ENCODE measurements at places on chromosomes 3 and 15. TPM values are rescaled to one million over a fixed set of nuclear protein-coding genes. Genes with fewer than 3 reads are reported as not detected.

The LYZL4 gene
- not detected for total RNA-seq

The NBEAL2 gene
- total RNA-seq = 98.0 TPM

The RBPMS2 gene
- total RNA-seq = 2.5 TPM

The ZNF80 gene
- total RNA-seq = not detected

The FES gene
- total RNA-seq = 107 TPM

The IGSF10 gene
- total RNA-seq = 0.18 TPM

The MEGF11 gene
- total RNA-seq = 0.73 TPM

The KCNH8 gene
- total RNA-seq = not detected

The SPESP1 gene
- 1.5 TPM for total RNA-seq

The MEIS2 gene
- 103 TPM for total RNA-seq

The SLCO2A1 gene
- total RNA-seq = 2.2 TPM

The DNAJA4 gene
- total RNA-seq = 10.2 TPM

The RBMS3 gene
- 24.0 TPM for total RNA-seq

The PLA2G4E gene
- not detected for total RNA-seq
